ENCODE measurements at places on chromosomes 4 and X.

GRCh38 chr4:124018383-124019317, 622.1 kb downstream of the SPRY1 start:
- DNase-seq: peak; percentile 85

DNA sequence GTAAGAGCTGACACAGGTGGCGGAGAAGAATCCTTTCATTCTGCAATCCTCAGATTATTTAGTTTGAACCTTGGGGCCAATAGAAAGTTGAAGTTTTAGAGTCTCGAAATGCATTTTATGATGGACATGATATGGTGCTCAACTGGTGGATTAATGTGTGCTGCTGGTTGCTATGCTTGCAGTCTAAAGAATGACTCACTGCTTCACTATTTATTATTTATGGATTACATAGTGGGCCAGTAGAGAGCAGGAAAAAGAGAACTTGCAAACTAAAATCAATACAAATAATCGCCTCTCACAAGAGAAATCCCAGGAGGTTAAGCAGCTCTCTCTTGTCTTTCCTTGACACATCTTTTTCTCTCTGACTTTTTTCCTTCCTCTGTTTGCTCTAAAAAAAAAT, 2326.8 kb upstream of the AGA start:
- no peak for DNase-seq

DNA sequence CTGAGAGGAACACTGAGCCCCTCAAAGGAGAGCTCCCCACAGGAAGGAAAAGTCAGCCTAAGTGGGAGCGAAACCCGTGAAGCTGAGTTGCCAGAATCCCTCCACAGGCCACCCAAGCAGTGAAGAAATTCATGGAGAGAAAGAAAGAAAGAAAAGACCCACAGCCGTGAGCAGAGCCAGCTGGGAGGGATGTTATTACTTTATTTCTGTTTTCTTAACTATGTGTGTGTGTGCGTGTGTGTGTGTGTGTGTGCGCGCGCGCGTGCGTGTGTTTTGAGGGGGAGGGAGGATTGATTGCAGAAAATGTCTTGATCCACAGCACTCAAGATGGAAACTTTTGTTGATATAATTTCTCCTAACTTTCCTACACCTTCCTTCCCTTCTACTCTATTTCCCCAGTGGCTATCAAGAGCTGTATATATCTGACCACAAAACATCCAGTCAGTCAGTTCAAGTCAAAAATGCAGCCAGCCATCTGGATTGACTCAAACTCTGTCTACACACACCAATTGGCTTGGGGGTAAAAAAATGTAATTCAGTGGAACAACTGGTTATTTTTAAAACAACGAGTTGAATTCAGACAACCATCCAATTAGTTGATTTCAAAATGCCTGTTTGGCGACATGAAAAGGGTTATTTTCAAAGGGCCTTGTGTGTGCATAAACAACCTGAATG, 13.8 kb upstream of the GPC3 start:
- DNase-seq: peak; percentile 75

GRCh38 chrX:98067611-98068010, 1183.9 kb downstream of the RPA4 start:
- DNase-seq: peak; percentile 46

GRCh38 chr4:93654211-93654610, 174.3 kb upstream of the ATOH1 start:
- DNase-seq: no peak

- peak; percentile 8 for DNase-seq
Observed at GRCh38 chrX:148728901-148729300, 228.5 kb downstream of the AFF2 start.

DNA sequence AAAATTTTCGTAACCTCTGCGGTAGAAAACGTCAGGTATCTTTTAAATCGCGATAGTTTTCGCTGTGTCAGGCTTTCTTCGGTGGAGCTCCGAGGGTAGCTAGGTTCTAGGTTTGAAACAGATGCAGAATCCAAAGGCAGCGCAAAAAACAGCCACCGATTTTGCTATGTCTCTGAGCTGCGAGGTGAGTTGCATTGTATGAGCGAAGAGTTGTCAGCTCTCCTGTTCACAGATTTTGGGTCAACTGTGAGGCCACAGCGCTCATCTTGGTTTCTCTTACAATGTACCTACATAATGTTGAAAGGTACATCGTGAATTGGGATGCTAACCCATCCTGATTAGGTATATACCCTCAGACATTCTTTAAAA, 486 bp downstream of the CLCN3 start:
- no peak for DNase-seq

GRCh38 chr4:185323606-185324005, 72.1 kb downstream of the LRP2BP start:
- DNase-seq: no peak

DNA sequence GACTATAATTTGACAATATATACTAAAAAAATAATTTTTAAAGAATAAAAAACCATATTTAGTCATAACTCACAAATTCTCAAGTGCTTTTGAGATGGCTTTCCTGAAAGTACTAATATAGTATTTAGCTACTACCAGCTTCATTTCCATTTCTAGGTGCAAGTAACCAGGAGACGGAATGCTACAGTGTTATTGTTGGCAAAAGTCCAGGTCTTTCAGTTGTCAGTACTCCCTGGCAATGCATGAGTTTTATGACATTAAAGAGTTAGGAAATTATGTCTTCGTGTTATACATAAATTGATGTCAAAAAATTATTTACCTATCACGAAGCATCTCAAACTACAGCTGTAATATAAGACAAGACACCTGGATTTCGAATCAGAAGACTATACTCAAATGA, 45.0 kb downstream of the TMEM47 start:
- no peak for DNase-seq

DNA sequence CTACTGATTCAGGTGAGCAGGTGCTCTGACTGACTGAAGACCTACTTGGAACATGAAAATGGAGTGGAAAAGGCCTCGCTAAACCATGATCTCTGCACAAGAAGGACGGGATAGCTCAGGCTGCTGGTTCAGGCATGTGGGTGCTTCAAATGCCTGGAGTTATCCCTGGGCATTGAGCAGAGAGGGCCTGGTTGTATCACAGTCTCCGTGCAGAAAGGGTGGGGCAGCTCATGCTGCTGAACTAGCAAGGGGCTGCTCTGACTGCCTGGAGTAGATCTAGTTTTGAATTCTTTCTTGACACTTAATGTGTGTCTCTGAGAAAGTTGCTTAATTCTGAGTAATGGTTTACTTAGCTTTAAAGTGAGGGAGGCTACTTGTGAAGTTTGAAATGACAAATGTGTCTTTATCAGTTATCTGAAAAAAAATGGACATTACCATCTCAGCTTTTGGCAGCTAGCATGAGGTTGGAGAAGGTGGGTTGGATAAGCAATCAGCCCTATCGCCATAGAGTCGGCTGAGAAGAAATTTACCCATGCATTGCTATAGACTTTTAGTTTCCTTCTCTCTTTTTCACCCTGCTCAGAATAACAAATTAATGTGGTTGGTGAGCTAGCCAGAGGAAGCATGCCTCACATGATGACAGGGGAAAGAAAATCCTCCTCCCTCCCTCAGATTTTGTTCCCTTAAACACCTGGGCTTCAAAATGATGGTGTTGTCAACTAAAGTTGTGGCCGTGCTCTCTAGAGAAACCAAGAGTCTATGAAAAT, 832.4 kb downstream of the STIM2 start:
- DNase-seq: no peak

- DNase-seq: no peak
Observed at GRCh38 chr4:74893171-74893570, 39.7 kb upstream of the PARM1 start.

GRCh38 chr4:141090473-141090872, 42.8 kb downstream of the RNF150 start:
- DNase-seq: no peak

GRCh38 chr4:6264225-6264540, 5.5 kb upstream of the WFS1 start:
- DNase-seq: peak; percentile 30

DNA sequence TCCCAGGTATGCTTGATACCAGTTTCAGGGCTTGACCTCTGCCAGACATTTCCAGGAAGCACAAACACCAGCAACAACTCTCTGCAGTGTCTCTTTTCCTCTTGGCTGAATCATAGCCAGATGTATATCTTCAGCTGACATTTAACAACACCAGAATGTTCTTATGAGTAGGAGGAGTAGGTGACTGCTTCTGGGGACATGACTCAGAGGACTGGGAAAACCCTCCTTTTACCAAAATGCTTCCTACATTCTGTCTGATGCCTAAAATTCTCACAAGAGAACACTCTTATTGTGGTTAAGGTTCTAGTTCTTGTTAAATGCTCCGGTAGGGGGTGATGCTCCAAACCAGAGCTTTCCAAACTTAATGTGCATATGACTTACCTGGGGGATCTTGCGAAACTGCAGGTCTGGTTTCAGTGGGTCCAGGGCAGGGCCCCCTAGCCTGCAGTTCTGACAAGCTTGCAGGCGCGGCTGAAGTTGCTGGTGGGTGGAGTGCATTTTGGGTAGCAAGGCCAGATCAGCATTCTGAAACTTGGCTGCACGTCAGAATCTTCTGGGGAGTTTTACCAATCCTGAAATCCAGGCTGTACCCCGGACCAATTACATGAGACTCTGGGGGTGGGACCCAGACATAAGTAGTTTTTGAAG, 329.3 kb upstream of the RPS6KA3 start:
- peak; percentile 47 for DNase-seq

DNA sequence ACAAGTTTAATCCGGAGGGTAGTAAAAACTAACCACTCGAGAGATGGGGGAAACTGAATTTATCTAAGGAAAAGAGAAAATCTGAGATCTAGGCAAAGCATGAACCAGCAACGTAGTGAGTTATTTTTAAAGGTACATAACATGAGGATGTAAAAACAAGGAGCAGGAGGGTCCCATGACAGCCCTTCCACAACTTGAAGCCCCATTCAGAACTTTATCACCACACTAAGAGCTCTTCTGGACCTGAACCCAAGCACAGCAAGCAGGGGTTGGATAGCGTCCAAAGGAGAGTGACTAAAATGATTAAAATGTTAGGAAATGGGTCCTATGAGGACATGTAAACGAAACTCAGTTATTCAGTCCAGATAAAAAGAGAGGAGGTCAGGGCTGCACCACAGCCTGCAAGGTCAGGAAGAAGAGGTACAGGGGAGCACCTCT, 16.2 kb downstream of the SH3RF1 start:
- peak; percentile 74 for DNase-seq

- DNase-seq: peak; percentile 36
Observed at GRCh38 chrX:13285693-13286092, 34.2 kb downstream of the ATXN3L start.

DNA sequence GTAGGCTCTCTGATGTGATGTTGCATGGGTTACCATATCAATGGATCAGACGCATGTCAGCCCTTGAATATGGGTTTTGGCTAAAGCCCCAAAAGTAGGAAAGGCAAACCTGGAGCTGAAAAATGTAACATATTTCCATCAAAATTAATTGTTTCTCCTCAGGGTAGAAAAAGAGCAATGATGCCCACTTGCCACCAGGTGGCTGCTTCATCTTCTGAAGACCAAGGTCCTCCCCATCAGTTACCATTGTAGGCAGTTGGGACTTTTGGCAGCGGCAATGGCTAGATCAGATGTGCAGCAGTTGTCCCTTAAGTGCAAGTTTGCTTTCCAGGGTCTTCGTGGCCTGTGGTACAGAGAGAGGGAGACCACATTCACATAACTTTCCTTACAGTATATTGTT, 118.2 kb downstream of the NAF1 start:
- DNase-seq: peak; percentile 10

DNA sequence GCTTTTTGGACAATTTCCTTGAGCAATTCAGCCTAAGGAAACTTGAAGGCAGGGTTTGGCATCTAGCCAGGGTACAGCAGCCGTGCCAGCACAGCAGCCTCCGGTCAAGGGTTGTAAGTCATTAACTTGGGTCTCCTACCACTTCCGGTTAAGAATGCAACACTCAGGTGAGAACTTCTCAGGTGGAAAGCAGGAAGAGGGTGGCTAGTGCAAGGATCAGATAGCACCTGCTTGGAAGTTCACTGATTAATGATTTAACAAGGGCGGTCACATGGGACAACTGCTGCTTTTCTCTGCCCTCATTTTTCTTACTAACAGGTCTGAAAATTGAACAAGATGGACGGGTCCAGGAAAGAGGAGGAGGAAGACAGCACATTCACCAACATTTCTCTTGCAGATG, 30.1 kb upstream of the SCOC start:
- DNase-seq: no peak

DNA sequence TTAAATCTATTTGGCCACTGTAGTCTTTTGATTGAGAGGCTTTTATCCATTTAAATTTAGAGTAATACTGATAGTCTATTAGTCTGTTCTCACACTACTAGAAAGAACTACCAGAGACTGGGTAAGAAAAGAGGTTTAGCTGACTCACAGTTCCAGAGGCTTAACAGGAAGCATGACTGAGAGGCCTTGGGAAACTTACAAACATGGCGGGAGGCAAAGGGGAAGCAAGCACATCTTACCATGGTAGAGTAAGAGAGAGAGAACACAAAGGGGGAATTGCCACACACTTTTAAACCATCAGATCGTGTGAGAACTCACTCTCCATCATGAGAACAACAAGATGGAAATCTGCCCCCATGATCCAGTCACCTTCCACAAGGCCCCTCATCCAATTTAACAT, 410.9 kb downstream of the PDGFC start:
- no peak for DNase-seq

GRCh38 chrX:38220415-38221390, at the start of gene SRPX:
Gene SRPX, minus strand, starts transcription at chrX:38220871. Its CDS starts 79 bp downstream, at chrX:38220792.
- DNase-seq: peak; percentile 51

DNA sequence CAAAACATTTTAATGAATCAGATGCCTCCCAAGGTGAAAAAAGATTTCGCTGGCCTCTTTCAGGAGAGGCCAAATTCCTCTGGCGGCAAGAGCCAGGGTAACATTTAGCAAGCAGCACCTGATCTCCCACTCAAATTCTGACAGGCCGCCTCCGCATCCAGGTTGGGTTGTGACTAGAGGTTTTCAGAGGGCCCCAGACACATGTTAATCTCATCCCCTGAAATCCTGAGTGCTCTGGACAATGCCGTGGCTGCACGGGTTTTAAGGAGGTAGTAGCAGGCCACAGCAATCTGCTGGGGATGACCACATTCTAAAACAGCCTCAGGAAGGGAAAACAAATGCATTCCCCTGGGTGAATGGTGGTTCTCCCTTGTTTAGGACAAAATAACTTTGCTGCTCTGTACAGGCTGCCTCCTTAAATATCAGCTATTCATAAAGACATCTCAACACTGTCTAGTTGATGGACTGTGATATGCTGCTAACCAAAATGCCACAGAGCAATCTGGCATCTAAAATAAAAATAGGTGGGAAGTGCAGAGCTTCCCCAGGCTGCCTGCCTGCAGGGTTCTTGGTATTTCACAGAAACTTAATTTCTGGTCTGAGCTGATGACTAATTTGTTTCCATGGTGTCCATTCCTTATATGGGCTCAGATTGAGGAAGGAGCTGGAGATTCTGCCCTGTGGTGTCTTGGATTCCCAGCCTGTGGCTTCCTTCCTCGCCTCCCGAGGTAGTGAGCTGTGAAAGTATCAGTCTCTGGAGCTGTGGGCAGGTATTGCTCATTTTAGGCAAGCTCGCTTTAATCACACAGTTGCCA, 202.0 kb downstream of the DCLK2 start:
- peak; percentile 95 for DNase-seq

- peak; percentile 35 for DNase-seq
Observed at GRCh38 chr4:21819086-21819485, 129.5 kb downstream of the KCNIP4 start.

GRCh38 chr4:99043346-99043745, 45.2 kb downstream of the ADH5 start:
- no peak for DNase-seq

- peak; percentile 52 for DNase-seq
Observed at GRCh38 chr4:141684785-141685184, 48.4 kb downstream of the IL15 start.

Measured in fibroblast of skin of abdomen (primary cell).